ENCODE measurements at places on chromosomes 7 and 10.

DNA sequence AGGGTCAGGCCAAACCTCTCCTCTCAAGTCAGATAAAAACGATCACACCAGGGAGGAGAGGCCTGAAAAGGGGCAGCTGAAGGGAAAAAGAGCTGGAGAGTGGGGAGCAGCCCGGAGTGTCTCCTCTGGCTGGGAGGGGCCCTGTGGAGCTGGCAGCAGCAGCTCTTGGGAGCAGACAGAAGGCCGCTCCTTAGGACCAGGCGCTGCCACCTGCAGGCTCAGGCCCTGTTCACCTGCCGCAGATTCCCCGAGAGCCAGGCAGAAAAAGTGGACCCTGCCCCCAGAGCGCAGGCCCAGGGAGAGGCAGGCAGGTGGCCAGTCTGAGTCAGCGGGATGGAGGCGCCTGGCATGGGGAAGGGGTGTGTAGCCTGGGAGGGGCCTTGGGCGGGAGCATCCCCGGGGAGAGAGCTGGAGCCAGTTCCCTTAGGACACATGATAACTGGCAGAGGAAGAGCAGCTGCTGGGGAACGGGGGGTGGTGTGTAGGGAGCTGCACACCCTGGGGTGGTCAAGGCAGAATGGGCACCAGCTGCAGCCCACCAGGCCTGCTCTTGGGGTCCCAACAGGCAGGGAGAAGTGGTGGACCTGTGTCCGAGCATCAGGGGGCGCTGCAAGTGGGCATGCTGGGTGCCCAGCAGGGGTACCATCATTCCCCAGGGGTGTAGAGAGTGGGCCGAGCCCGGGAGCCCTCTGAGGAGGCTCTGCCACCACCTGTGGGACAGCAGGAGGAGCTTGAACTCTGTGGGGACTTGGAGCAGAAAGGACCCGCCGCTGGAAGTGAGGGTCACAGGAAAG, 177.2 kb upstream of the RHEB start:
- no peak for DNase-seq

DNA sequence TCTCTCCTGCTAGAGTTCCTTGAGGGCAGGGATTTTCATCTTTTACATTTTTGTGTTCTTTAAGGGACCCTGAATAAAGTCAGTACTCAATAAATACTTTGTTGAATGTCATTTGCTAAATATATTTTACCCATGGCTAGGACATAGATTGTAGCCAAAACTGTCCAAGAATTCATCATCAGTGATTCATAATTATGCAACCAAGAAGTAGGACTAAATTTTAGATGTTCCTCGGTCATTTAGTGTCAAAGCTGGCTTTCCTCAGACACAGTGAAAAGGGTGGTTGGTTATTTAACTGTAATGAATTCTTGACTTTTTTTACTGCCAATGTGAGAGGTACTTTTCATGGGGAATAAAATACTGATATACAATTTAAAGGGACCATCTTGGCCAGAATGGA, 3.3 kb downstream of the NUDT13 start:
- DNase-seq, result no peak

- no peak for DNase-seq
These were observed 28.9 kb downstream of the GUSB start for GRCh38 chr7:65953001-65953720.

GRCh38 chr10:89706011-89706410, 4.6 kb downstream of the KIF20B start:
- DNase-seq, result no peak

- DNase-seq, result no peak
These were observed 55.5 kb upstream of the OPALIN start for GRCh38 chr10:96414303-96414702.

DNA sequence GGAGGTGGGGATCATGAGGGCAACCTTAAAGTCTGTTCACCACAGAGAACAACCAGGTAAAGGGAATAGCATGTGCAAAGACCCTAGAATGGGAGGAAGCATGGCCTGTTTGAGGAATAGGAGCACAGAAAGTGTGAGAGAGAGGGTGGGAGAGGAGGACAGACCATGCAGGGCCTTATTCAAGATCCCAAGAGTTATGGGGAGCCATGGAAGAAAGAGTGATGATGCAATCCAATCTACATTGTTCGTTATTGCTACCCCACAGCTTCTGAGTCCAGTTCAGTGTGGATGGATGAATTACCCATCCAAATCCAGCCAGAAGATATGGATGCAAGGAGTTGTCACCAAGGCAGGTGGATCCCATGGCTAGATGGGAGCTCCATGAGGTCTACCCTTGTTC, 7.8 kb upstream of the EIF4EBP2 start:
- no peak for DNase-seq

DNA sequence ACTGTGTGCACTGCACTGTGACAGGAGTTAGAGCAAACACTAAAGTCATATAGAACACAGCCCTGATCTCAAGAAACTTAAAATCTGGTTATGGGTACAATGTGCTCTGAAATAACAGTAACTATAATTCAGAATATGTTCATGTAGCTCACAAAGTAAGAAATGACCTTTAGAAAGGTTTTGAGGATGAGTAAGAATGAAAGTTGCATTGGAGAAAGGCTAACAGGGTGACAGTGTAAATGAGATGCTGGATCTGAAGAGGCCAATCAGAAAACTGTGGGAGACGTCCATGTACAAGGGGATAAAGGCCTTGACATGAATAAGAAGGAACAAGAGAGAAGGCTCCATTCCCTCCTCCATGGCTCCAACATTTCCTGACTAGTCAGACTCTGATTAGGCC, 124.7 kb downstream of the GRM3 start:
- DNase-seq, result no peak

DNA sequence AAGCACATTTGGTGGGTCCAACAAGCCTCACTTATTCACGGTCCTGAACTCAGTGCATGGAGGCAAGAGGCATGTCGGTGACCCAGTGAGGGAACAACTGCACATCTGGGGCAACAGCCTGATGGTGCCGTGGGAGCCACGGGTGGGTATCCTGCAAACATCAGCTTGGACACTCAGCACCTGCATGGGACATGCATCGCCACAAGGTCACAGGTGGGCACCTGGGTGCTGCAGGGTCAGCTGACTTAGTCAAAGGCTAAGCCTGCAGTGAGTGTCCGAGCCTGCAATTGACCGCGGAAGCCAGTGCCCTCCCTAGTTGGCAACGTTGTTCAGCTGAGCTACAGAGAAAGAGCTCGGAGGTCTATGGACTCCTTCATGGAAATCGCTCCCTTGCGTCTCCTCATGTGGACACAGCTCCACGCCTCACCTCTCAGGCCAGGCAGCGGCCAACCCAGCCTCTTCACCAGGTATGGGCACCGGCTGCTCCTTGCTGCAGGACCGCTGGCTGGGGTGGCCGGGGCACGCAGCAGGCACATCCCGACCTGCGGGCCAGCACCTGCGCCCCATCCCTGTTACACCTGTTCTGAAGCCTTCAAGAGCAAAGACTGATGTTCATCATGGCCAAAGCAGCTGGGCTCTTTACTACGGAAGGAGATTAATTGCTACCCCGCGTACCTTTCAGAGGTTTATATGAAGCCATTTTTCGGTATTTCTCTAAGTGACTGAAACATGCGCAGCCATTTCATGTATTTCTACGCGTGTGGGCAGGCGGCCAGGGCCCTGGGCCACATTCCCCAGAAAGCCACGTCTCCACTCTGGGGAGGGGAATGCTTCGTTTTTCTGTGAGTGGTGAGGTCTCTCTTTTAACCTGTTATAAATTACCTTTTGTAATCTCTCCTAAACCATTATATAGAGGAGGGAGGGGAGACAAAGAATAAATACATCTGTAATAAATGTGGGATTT, 380.7 kb downstream of the DNAJB6 start:
- no peak for DNase-seq

- no peak for DNase-seq
These were observed 46.4 kb upstream of the CC2D2B start for GRCh38 chr10:95861386-95861785.

GRCh38 chr10:47249881-47250280, 50.1 kb upstream of the GDF10 start:
- no peak for DNase-seq

DNA sequence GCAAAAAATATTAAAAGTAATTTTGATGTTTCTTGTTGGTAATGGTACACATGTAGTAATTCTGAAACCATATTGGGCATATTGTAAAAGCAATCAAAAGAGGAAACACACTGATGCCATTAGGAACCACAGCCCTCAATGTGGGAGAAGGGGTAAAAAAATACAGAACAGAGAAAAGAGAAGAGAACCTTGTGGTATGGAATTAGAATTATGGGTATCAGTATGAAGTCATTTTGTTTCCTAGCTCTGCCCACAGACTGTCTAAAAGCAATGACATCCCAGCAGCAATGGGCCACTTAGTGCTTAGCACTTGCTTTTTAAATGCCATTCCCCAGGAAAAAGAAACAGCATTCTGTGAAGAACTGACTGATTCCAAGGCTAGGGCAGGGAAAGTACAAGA, 61.5 kb downstream of the CPVL start:
- peak; percentile 38 for DNase-seq

DNA sequence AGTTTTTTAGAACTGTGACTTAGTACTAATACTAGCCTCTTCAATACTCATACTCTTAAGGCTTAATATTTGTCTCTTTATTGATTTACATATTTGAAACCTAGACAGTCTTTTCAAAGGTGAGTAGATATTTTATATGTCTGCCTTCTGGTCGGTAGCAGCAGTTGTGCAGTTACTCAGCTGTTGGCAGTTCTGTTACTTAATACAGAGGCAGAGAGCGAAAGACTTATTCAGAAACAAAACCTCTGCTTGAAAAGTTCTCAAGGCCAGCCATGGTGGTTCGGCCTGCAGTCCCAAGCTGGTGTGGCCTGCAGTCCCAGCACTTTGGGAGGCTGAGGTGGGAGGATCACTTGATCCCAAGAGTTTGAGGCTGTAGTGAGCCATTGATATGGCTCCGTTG, 84.2 kb downstream of the AUTS2 start:
- no peak for DNase-seq

- peak; percentile 40 for DNase-seq
These were observed 3.4 kb upstream of the CHST12 start for GRCh38 chr7:2399848-2400587.

DNA sequence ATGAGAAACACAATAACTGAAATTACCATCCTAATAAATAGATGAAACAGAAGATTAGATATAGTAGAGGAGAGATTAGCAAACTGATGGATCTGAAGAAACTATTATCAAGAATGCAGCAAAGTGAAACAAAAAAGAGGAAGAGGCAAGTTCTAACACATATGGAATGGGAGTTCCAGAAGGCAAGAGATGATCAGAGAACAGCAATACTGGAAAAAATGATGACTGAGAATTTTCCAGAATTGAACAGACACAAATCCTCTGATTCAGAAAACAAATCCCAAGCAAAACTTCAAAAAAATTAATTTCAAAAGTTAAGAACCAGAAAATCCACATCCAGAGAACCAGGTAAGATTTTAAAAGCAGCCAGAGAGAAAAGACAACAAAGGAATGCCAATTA, 20.2 kb upstream of the CYREN start:
- DNase-seq, result no peak

GRCh38 chr10:114825513-114826253, 4.1 kb downstream of the FHIP2A start:
- peak; percentile 88 for DNase-seq

- no peak for DNase-seq
These were observed 97.7 kb upstream of the FGFR2 start for GRCh38 chr10:121695731-121696464.

DNA sequence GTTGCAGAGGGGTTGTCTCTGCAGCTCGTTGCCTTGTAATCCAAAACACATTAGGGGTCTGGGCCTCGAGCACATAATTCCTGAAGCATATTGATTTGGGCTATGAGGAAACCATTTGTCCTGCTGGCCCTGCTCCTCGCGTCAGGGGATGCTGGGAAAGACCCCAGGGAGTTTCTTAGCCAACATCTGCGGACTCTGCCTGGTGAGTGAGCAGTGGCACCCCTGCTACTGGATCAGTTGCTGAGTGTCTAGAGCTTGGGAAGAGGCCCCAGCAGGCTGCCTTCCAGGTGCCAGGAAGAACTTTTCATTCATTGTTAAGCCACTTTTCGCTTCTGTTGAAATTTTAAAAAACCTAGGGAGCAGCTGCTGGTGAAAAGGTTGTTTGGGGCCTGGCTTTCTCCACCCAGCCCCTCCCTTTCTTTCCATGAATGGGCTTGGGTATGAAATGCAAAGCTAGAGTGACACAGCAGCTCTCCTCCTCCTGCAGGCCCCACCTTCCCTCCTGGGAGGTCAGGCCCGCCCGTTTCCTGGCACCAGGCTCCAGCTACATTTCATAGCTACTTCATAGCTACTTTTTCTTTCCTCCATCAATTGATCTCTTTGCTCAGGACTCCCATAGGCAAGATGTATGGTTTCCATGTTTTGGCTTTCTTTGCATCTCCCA, 26.8 kb downstream of the TACR2 start:
- DNase-seq, result no peak

DNA sequence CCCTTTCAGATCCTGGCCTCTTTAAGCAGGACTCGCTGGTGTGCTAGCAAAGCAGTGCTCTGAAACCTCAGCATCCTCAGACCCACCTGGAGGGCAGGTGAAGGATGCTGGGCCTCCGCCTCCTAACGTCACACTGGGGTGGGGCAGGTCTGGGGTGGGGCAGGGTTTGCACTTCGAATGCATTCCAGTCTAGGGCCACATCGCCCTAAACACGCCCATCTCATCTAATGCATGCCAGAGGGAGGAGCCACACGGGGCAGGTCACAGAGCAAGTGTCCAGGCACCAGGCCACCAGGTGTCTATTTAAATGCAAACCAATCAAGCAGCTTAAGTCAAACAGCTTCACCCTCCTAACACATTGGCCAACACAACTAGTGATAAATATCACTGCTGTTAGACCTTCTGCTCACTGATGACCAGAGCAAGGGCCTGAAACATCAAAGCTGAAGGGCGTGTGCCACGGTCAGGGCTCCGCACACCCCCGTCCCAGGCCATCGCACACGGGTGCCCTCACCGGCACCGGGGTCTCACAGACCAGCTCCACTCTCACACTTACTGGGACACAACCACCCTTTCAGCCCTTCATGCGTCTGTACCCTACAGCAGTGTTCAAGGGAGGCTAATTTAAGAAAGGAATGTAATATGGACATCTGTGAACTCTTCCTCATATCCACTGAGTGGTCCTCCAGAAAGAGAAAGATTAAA, 47.1 kb downstream of the DIP2C start:
- DNase-seq, result no peak

GRCh38 chr10:13765641-13766341, 179.0 kb downstream of the PRPF18 start:
- no peak for DNase-seq

DNA sequence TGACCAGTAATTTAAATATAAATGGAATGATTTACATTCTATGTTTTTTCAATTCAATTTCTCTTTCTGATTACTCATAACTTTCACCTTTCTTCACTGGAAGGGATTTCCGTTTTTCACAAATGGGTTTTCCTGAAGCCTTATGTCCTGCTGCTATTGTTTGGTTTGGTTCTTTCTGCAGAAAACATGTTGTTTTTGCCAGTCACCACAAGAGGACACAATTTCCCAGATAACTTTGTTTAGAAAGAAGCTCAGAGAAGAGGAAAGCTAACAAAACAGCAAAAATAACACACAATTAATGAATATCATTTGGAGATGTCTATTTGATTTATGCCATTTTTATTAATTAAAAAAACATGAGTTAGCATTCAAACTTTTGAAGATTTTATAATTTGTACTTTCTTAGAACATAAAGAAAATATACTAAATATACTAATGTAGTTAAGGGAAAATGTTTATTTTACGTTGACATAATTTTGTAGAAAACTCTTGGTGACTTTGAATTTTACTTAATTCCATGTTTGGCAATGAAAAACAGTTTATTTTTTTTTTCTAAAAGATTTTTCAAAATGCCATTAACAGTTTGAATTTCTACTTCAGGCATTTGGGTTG, 4.6 kb upstream of the TWIST1 start:
- DNase-seq, result no peak
